ENCODE measurements at places on chromosomes 5 and 9.

- DNase-seq: peak; percentile 63
These were observed 133.8 kb upstream of the SLC24A2 start for GRCh38 chr9:19922476-19923118.

DNA sequence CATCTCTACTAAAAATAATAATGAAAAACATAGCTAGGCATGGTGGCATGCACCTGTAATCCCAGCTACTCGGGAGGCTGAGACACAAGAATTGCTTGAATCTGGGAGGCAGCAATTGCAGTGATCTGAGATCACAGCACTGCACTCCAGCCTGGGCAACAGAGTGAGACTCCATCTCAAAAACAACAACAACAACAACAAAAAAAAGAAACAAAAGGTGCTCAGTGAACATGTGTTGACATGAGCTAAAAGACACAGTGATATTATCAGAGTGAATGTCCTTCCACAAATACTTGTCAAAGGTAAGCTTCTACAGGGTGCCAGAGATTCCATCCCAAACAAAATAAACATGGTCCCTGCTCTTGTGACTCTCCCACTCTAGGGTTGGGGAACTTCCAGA is 75.2 kb upstream of the LMX1B start:
- no peak for DNase-seq

GRCh38 chr5:123294544-123294943 is 128.7 kb downstream of the CEP120 start:
- no peak for DNase-seq

DNA sequence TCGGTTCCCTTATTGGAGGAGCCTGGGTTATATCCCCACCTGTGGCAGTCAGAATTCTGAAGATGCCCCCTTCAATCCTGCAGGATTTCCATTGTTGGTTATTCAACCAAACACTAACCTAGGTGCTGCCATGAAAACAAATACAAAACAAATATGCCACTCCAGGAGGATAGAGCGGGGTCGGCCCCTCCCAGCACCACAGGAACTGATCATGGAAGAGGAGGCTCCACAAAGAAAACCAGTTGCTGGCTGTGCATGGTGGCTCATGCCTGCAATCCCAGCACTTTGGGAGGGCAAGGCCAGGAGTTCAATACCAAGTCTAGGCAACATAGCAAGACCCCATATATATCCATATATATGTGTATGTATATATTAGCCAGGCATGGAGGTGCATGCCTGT is 13.2 kb upstream of the ADGRD2 start:
- DNase-seq: no peak

- no peak for DNase-seq
These were observed 68.1 kb upstream of the ABL1 start for GRCh38 chr9:130766927-130767307.

GRCh38 chr5:12073426-12073825 is 169.2 kb upstream of the CTNND2 start:
- DNase-seq: no peak

DNA sequence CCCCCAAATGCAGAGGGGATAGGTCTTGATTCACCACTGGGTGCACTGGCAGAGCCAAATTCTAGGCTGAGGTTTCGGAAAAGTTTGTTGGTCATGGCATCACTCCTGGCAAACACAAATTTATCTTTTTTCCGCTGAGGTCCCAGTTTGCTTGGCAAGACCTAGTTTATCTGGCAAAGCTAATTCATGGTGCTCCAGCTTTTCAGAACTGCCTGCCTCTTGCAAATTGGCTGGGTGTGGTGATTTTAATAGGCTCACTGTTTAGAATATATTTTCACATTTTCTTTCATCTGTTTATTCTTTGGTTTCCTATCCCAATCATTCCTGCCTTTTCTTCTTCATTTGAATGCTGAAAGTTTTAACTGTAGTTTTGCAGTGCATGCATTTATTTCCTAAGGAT is 50.5 kb upstream of the MAMDC2 start:
- no peak for DNase-seq

- DNase-seq: peak; percentile 17
These were observed 1.2 kb downstream of the PRRT1B start for GRCh38 chr9:131546336-131547084.

DNA sequence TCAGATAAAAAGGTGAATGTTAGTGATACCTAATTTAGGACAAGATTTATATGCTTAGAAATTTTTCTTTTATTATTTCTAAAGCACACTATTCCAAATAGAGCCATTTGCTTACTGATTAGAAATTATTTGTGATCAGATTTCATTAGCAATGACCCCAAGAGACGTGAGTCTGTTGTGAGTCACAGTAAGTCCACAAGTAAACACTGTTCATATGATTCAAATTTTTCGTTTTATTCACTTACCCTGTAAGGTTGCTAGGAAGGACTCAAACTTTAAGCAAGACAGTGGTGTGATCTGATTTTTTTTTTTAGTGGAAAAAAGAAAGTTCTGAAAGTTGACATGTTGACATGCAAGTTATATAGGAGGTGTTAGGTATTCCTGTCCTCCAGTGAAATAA is 1.2 kb downstream of the CARD6 start:
- no peak for DNase-seq

- no peak for DNase-seq
These were observed 15.0 kb downstream of the HMHB1 start for GRCh38 chr5:143826951-143827444.

DNA sequence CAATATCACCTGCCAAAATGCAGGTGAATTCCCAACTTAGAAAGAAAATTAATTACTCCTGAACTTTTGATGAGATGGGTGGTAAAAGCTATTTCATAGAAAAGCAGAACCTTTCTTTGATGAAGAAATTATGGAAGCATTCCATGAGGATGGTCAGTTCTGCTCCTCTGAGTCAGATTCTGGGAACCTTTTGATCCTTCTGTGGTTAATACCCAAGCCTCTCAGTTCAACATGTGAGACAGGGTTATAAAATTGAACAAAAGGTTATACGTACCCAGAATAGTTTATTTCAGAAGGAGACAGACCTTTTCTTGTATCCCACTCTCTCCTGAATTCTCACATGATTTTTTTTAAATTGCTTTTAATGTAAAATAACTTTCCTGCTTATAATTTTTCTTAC is 767.6 kb upstream of the ADAMTS16 start:
- DNase-seq: no peak

DNA sequence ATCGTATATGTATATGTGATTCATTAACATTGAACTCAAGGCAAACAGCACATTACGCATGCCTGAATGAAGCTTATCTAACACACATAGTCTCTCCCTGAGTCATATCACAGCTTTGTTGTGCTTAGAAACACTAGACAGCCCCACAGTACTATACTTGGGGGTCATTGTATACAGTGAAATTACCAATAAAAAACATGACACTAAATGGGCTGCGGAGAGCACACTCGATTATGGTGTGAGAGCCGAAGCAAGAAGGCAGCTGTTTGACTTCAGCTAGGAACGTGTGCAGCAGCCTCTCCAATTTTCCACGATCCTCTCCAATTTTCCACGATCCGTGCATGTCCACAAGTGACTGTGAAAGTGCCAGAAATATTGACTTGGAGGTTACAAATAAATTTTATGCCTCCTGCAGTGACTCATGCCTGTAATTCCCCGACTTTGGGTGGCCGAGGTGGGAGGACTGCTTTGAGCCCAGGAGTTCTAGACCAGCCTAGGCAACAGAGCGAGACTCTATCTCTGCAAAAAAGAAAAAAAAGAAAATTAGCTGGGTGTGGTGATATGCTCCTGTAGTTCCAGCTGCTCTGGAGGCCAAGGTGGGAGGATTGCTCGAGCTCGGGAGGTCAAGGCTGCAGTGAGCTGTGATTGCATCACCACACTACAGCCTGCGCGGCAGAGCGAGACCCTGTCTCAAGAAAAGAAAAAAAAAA is 102.4 kb downstream of the DAPK1 start:
- DNase-seq: peak; percentile 92

Data from fibroblast of skin of back (primary cell).